Activated naive CD8-positive, alpha-beta T cell treated with anti-CD3 and anti-CD28 coated beads for 36 hours (primary cell): ENCODE measurements at places on chromosomes 6 and 20. TPM values are rescaled to one million over a fixed set of nuclear protein-coding genes. Genes with fewer than 3 reads are reported as not detected.

HLA-DPA1 gene
- total RNA-seq: 16.3 TPM

PRDM1 gene
- 13.4 TPM for total RNA-seq

CTCFL gene
- total RNA-seq: not detected

ASIP gene
- not detected for total RNA-seq

BCAS4 gene
- total RNA-seq: 28.9 TPM

RSPO3 gene
- not detected for total RNA-seq

TNF gene
- 115 TPM for total RNA-seq

DEFB113 gene
- not detected for total RNA-seq

- DNase-seq: no peak
Observed at GRCh38 chr20:41394081-41394480, 27.5 kb upstream of the EMILIN3 start.

- no peak for DNase-seq
Observed at GRCh38 chr20:48919882-48920526, 1.5 kb upstream of the ARFGEF2 start.

- DNase-seq: no peak
Observed at GRCh38 chr6:9961646-9962045, 453.2 kb downstream of the TFAP2A start.

GRCh38 chr6:20447157-20447556 is 45.5 kb downstream of the E2F3 start:
- DNase-seq: no peak

DNA sequence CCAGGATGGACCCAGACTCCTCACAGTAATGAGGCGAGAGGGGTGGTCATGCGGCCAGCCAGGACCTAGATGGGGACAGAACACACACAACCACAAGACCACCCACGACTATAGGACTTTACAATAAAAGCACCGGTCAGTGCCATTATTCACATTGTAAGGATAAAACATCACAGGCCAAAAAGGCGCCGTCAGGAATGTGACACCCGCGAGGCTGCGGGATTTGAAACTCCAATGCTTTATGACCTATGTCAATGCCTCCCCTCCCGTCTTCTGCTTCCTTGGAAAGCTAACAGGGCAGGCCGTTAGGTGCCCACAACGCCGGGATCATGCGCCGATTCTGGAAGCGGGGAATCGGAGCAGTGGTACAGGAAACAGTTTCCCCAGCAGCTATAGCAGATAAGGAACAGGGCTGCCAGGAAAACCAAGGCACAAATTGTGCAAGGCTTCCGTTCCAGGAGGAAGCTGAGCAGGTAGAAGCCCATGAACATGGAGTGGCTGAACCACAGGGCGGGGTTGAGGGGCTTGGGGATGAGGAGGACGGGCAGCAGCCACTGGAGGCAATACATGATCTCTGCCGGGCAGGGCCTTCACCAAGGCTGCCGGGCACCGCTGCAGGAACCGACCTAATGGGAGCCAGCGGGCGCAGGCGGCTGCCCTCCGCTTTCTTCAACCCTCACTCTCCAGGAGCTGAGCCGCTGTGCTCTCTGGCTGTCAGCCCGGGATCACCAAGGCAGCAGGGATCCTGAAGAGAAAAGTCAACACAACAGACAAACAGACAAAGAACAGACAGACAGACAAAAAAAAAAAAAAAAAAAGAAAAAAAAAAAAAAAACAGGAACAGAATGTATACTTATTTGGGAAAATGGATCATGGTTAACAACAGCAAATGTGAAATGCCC is 2.2 kb upstream of the NNAT start:
- DNase-seq: no peak

GRCh38 chr20:22940350-22940749 is 94.8 kb upstream of the SSTR4 start:
- DNase-seq: no peak

DNA sequence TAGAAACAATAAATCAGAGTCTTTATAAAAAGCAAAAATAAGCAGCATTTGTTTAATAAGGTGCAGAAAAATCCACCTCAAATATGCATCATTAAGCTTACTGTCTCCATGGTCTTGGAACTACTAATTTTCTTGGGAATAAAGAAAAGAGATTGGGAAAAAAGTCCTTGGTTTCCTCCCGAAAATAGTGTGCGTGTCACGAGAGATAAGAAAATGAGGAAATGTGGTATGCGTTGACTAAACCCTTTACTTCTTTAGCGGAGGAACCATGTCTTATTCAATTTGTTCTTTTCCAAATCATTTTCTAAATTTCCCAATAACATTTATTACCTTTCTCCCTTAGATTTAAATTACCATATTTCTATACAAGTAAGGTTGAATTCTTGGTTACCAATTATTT is 54.1 kb upstream of the HBS1L start:
- no peak for DNase-seq

GRCh38 chr20:44916586-44916985 is 6.7 kb downstream of the PABPC1L start:
- no peak for DNase-seq

- DNase-seq: no peak
Observed at GRCh38 chr20:64131406-64131805, 24.0 kb upstream of the NPBWR2 start.

DNA sequence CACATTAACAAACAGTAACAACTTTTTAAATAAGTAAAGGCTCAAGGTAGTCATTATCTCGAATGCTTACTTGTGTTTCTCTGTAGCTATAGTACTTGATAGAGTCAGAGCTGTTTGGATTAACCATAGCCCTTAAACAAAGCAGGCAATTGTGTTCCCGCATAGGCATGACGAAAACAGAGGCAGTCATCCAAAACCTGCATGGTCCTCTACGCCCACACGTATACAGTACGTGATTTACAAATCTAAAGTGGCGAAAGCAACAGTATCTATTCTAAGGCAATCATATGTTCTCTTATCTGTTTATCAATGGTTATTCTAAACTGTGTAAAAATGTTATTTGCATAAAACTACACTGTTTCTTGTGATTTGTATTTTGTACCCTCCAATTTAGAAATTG is 31.8 kb downstream of the HFE start:
- DNase-seq: no peak
